Stromal cell of bone marrow (primary cell): ENCODE measurements at places on chromosomes 11 and 22.

- no peak for DNase-seq
Measured at GRCh38 chr11:65872586-65873317, at the start of gene EFEMP2. Gene EFEMP2, minus strand, starts transcription at chr11:65872800. Its CDS starts 446 bp downstream, at chr11:65872354.

DNA sequence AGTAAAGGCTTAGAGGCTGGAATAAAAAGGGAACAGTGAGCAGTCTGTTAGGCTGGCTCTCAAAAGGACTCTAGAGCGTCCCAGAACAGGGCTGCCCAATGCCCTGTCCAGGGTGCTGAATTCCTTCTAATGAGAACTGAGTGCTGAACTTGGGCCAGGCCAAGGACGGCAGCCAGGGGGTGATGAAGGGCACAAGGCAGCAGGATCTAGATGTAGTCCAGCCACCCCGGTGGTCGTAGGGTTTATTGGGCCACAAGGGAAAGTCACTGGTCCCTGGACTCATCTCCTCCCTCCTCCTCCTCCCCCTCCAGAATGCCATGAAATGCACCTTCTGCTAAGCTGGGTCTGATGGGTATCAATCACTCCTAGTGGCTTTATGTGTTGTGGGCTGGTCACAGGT lies 19.2 kb downstream of the NPTXR start:
- peak; percentile 64 for DNase-seq

GRCh38 chr11:91435694-91436395 lies 788.8 kb upstream of the FAT3 start:
- no peak for DNase-seq

GRCh38 chr11:88367310-88367709 lies 29.8 kb upstream of the CTSC start:
- DNase-seq: no peak

DNA sequence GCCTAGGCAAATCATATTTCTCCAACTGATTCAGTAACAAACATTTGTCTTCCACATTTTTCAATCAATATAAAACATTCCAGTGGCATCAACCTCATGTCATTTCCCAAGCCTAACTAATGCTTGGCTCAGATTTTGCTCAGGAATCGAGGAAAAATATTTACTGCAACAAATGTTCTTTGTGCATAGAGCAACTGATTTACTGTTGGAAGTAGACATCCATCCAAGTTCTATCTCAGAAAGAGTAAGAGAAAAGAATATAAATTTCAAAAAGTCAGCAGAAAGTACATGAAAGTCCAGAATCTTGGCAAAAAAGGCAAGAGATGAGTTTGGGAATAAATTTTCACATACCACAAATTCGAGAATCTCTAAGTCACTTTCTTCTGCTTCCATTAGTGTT lies 2245.0 kb upstream of the RAG2 start:
- DNase-seq: no peak

DNA sequence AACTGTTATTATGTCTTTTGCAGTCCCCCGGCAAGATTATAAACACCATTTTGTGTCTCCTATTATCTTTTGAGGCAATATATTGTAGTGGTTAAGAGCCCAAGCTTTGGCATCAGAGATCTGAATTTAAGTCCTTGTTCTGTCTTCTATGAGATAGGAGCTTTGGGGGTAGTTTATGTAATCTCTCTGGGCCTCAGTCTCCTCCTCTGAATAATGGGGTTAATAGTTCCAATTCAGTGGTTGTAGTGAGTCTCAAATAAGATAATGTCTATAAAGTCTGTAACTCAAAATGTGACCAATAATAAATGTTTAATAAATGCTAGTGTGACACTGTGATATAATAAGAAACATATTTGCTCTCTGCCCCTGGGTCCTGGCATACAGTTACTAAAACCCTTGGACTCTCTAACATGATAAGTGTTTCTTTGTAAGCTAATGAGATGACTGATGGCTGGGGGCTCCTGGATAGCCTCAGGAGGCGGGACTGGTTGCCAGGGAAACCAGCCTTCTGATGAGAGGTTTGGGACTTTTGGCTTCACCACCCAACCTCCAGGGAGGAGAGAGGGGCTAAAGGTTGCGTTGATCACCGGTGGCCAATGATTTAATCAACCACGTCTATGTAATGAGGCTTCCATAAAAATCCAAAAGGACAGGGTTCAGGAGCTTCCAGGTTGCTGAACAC lies 183.4 kb upstream of the MTMR2 start:
- DNase-seq: no peak

DNA sequence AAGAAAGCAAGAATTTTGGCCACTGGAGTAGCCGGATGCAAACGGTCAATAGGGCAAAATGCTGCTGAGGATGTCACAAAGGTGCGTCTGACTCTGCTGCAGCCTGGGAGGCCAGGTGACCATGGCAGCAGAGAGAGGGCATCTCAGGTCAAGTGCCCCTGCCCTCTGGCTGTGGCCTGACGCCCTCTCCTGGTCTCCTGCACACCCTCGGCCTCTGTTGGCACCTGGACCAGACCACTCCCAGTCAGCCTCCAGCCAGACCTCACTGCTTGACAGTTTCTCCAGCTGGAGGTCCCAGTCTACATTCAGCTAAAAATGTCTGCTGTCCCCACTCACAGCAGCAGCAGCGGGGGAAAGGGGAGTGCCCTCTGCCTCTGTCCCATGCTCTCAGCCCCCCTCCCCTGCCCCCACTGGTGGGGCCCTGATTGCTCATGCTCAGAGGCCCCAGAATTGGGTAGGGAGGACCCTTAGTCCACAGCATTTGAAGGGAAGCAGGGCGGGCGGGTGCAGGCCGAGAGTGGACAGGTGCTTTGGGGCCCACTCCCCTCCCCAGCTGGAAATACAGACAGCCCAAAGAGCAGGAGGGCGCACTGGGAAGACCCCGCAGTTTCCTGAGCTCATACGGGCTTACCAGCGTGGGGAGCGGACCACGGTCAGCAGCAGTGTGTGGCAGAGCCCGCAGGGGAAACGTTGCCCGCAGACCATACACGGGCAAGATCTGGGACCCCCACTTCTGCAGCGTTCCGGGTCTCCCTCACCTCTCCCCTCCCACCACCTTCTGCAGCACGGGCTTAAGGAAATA lies 1.6 kb upstream of the BRSK2 start:
- no peak for DNase-seq

- peak; percentile 93 for DNase-seq
Measured at GRCh38 chr11:114321621-114322257, 25.5 kb downstream of the NNMT start.

DNA sequence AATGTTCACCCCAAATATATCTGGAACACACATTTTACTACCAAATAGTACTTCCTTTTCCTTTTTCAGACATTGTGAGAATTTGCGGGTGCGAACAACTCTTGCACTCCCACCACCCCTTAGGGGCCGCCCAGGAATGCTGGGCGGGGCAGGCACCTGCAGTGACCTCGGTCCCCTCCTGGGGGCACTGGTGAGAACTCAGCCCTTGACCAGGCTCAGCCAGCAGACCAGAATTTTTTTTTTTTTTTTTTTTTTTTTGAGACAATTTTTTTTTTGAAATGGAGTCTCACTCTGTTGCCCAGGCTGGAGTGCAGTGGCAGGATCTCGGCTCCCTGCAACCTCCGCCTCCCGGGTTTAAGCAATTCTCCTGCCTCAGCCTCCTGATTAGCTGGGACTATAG lies 75.8 kb downstream of the ARHGAP8 start:
- no peak for DNase-seq

- no peak for DNase-seq
Measured at GRCh38 chr22:37610480-37611129, 2.0 kb downstream of the GGA1 start.

- no peak for DNase-seq
Measured at GRCh38 chr11:120649316-120649715, 137.8 kb downstream of the GRIK4 start.
